ENCODE measurements at places on chromosomes 16 and 17.

- DNase-seq = no peak
Observed at GRCh38 chr17:42751628-42752027, 6.8 kb upstream of the EZH1 start.

GRCh38 chr17:75262112-75262606 lies 480 bp downstream of the MRPS7 start:
- peak; percentile 23 for DNase-seq

GRCh38 chr17:67246653-67247415 lies 1.8 kb upstream of the HELZ start:
- DNase-seq = peak; percentile 94

GRCh38 chr17:16121915-16122314 lies 93.4 kb downstream of the NCOR1 start:
- peak; percentile 87 for DNase-seq

- no peak for DNase-seq
Observed at GRCh38 chr17:45782889-45783592, 1.1 kb upstream of the CRHR1 start.

DNA sequence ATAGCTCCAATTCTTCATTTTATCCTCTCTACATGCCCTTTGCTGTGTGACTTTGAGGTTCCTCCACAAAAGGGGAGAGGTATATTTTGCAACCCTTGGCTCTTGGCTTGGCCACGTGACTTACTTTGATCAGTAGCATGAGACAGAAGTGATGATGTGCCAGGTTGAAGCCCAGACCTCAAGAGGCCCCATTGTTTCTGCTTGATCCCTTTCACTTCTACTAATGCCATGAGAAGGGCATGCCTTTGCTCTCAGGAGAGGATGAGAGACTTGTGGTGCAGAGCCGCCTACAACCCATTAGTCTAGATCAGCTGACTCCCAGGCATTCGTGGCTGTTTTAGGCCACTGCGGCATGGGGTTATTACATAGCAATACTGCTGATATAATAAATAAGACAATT lies 356.2 kb upstream of the SALL1 start:
- no peak for DNase-seq

GRCh38 chr17:72404872-72405271 lies 284.1 kb downstream of the SOX9 start:
- DNase-seq = no peak

- DNase-seq = no peak
Observed at GRCh38 chr17:49082231-49082630, 50.3 kb upstream of the B4GALNT2 start.

DNA sequence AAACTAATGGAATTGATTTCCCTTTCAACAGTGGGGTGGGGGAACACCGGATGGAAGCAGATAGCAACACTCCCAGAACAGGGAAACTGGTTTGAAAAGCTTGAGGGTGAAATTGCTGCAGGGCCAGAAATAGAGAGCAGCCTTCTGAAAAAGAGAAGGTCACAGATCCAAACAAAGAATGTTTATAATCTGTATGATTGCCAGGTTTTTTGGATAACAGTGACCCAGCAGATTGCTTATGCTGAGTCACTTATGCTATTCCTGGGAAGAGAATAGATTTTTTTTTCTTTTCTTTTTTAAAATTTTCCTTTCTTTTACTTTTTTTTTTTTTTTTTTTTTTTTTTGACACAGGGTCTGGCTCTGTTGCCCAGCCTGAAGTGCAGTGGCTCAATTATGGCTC lies 641.3 kb downstream of the KCNJ2 start:
- DNase-seq = no peak

Measured in foreskin keratinocyte (primary cell).